ENCODE measurements at places on chromosomes 2 and 18.

DNA sequence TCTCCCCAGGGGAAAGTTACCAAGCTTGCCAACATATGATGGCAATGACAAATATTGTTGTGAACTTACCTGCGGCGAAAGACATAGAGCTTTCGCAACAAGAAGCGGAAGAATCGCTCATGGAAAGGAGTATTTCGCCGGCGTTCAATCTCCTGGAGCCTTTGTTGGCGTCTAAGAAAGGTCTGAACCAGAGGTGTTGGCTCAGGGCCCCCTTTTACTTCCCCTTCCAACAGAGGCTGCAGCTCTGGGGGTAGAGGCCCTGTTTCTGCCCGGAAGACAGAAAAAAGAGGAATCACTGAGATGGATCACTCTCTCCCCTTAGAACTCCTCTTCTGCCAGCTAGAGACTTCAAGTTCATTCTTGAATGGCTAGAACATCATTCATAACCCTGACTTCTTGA lies 10.8 kb downstream of the GGCX start:
- DNase-seq = no peak

GRCh38 chr2:68952887-68953521 lies at the start of gene GKN2:
TSS of gene GKN2 (minus strand) at chr2:68952893. CDS start at chr2:68952861, 32 bp downstream.
- no peak for DNase-seq

DNA sequence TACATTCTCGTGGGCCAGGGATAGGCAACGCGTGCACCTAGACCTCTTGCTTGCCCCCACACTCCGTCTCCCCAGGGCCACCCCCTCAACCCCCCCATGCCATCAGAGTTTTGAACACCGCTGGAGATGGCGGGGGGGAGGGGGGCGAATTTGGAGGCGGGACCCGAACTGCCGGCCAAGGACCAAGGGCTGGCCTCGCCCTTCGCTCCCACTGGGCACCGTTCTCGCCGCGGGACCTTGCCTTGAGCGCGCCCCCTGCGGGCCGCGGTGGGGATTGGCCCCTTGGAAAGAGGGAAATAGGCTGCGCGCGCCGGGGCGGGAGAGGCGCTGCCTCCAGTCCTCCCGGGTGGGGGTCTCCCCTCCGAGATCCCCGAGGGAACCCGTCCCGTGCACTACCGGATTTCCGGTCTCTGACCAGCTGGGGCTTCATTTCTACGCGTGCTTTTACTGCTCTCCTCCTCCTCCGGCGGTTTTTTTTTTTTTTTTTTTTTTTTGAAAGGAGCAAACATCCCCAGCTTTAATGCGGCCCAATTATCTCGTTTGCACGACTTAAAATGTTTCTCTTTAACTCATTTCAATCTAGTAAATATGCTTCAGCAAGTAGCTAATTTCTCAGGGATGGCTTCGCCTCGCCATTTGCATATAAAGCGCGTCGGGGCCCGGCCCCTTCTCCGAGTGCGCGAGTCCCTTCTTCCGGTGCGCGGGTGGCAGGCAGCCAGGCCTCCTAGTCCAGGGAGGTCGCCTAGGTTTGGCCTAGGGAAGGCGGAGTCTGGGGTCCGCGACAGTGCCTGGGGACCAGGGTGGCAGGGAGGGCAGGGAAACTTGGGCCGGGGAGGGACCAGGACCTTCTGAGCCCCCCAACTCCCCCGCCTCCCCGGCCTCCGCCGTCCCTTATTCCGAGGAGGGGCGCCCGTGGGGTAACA lies 10.0 kb upstream of the GBX2 start:
- peak; percentile 70 for DNase-seq

GRCh38 chr2:147639891-147640290 lies 204.9 kb upstream of the ACVR2A start:
- no peak for DNase-seq

DNA sequence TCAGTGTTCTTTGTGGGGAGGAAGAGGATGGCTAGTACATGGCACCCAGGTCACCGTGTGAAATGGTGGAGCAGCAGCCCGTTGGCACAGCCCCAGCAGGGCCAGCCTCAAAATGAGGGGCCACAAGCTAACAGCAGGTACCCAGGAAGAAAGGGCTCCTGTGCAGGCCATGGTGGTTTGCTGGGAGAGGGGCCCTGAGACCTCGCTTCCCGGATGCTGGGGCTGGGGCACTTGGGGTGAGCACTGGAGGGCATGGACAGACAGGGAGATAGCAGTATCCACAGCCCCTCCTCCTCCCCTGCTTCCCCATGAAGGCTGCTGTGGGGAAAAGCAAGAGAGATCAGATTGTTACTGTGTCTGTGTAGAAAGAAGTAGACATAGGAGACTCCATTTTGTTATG lies 16.2 kb upstream of the TEX44 start:
- DNase-seq = no peak

DNA sequence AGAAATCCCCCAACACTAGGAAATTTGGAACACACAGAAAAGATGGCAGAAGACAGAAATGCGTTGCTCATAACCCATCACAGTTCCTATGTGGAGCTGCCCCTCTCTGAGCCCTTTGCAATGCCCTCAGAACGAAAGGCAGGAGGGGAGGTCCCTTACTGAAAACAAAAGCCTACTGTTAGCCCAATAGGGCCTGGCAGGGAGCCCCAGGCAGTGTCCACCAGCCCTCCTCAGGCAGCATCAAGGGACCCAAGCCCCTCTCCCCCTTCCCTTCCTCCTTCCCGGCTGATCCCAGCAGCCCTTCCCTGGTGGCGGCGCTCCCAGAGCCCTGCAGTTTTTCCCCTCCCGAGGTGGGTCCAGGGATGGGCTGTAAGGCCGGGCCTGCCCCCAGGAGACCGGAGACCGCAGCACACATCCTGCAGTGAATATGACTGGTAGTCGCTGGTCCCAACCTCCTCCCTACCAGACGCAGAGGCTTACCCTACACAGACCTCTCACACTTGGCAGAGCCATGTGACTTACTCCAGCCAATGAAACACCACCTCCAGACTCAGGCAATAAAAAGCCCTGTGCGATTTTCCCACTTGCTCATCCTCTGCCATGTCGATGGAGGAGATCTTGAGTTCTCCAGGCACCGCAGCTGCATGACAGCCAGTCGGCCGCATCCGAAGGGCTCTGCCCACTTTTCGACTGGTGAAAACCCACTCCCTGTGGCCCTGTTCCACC lies 19.4 kb upstream of the DUSP2 start:
- DNase-seq = peak; percentile 86

DNA sequence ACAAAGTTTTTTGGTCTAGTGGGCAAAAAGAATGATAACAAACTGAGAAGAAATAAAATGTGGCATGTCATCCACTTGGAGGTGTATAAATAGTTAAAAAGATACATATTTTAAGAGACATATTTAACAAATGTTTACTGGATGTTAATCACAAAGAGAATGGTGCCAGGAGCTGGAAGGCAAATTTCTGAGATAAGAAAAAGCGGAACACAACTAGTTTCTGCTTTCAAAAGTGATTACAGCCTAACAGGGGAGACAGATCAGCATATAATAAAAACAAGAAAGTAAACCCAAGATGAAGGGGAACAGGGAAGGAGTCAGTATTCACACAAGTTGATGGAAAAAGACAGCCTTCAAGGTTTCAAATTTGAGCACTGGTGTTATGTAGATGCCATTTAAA lies 91.3 kb downstream of the OLA1 start:
- DNase-seq = no peak

DNA sequence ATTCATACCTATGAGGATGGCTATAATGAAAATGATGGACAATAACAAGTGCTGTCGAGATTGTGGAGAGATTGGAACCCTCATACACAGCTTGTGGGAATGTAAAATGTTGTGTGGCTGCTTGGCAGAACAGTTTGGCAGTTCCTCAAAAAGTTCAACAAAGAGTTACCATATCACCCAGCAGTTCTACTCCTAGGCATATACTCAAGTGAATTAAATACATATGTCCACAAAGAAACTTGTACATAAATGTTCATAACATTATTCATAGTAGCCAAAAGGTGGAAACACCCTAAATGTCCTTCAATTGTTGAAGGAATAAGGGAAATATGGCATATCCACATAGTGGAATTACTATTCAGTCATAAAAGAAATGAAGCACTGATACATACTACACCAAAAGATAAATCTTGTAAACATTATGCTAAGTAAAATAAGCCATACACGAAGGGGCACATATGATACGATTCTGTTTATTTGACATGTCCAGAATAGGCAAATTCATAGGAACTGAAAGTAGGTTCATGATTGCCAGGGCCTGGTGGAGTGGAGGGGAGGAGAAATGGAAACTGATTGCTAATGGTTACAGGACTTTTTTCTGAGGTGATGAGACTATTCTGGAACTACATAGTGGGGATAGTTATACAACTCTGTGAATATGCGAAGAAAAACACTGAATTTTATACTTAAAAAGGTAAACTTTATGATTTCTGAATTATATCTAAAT lies 92.1 kb downstream of the ADAM23 start:
- no peak for DNase-seq

DNA sequence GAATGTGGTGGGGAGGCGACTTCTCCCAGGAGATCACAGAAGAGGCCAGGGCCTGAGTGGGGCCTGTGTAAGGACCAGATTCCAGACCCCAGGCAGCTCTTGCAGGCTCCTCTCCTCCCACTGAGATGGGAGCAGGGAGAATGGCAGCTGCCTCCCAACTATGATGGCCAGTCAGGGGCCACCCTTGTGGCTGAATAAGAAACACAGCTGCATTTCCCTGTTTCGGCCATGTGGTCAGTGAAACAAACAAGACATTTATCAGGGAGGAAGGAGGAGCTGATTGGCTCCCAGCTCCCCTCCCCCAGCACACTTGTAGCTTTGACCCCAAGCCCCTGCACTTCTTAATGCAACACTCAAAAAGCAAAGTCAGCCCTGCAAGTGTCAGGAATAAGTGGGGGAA lies 143.5 kb downstream of the CELF4 start:
- DNase-seq = no peak

GRCh38 chr2:232486558-232487384 lies 863 bp downstream of the ECEL1 start:
- DNase-seq = peak; percentile 29

DNA sequence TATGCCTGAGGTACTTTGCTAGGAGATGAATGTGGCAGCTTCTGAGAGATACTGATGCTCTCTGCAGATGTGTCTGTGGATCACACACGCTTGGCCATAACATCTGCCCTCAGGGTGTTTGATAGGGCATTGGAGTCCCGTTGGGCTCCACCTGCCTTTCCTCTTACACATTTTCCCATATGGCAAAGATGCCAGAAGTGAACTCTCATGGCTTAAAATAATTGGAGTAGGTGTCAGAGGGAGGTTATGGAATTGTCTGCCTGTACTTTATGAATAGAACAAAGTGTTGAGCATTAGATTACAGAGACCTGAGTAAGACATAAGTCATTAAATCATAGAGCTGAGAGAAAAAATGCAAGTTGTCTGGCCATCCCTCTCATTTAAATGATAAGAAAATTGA lies 75.3 kb upstream of the PNPT1 start:
- DNase-seq = no peak

DNA sequence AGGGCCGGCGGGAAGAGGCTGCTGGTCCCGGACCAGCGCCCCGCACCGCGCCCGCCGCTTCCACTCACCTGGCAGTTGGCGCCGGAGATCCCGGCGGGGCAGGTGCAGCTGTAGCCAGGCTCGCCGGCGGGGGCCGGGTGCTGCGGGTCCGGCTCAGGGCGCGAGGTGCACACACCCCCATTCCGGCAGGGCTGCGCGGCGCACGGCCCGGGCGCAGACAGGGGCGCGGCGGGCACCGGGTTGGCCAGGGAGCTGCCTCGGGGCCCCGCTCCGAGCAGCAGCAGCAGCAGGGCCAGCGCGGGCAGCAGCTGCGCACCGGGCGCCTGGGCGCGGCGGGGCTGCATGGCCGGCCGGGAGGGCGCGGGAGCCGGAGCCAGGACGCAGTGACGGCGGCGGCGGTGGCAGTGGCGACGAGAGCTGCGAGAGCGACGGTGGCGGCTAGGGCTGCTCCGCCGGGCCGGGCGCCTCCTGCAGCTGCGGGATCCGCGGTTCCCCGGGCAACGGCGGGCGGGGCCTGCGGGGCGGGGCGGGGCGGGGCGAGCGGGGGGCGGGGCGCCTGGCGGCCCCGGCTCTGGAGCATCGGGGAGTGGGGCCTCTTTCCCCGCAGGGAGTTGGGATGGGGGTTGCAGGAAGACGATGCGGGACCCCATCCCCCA lies at the start of gene DNER:
DNER (minus strand) TSS at position 476 of the 656 bp plus-strand sequence; CDS start at position 344, 132 bp downstream.
- DNase-seq = no peak

DNA sequence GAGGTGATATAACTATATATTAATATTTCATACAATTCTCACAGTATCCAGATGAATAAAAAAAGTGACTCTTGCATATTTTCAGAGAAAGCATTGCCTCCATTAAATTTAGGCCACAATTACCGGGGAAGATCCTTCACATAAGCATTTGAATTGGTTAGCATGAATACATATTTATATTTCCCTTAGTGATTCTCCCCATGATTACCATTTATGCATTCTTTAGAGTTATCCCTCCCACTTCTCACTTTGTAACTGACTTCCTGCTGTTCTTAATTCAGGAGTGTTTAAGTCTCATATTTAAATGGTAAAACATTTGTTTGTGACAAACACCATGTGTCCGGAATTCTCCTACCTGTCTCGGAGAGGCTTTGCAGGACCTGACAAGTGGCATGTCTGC lies 523.4 kb downstream of the CCDC85A start:
- no peak for DNase-seq

Data from Peyer's patch (tissue), 4 donors.